Diencephalon (tissue), 1 donor: ENCODE measurements at places on chromosomes 7 and 10. TPM values are rescaled to one million over a fixed set of nuclear protein-coding genes. Genes with fewer than 3 reads are reported as not detected.

The PRR15 gene
- total RNA-seq, result not detected

The ASIC3 gene
- total RNA-seq, result 1.4 TPM

The HACD1 gene
- total RNA-seq, result 32.3 TPM

The ZNF783 gene
- 11.8 TPM for total RNA-seq

The C10orf67 gene
- 1.2 TPM for total RNA-seq

The TYW1 gene
- total RNA-seq, result 16.4 TPM

The ASAH2 gene
- total RNA-seq, result 3.0 TPM

The VSTM2A gene
- total RNA-seq, result 200 TPM

The SPDYE6 gene
- total RNA-seq, result not detected

The LBX1 gene
- not detected for total RNA-seq

The HECW1 gene
- total RNA-seq, result 48.0 TPM

The WEE2 gene
- 0.23 TPM for total RNA-seq

The CADPS2 gene
- total RNA-seq, result 36.2 TPM

The NOC3L gene
- total RNA-seq, result 23.1 TPM

The AMZ1 gene
- 4.4 TPM for total RNA-seq

The SAMD9 gene
- total RNA-seq, result 3.2 TPM

The CABCOCO1 gene
- total RNA-seq, result 5.5 TPM
